ENCODE measurements at places on chromosomes 7 and 10.

DNA sequence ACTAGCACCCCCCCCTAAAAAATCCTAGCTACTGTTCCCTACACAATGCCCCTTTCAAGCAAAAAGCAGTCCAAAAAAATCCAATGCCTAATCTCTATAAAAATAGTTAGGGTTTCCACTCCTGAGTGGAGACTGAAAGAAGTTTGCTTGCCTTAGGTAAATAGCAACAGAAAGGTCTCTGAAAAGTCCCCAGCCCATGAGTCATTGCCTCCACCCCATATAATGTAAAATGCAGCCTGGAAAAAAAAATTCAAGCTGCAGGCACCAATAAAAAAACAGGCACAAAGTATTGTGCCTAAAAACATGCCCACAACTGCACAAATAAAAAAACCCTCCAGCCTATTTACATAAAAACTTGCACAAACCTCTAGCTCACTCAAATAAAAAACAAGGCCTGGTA lies 47.5 kb downstream of the ZNF680 start:
- DNase-seq, result no peak

- DNase-seq, result no peak
These were observed 62.4 kb upstream of the DOCK1 start for GRCh38 chr10:126842836-126843235.

- no peak for DNase-seq
These were observed 36.4 kb downstream of the VCL start for GRCh38 chr10:74034301-74034700.

- no peak for DNase-seq
These were observed 271.6 kb downstream of the GFRA1 start for GRCh38 chr10:116001262-116001857.

DNA sequence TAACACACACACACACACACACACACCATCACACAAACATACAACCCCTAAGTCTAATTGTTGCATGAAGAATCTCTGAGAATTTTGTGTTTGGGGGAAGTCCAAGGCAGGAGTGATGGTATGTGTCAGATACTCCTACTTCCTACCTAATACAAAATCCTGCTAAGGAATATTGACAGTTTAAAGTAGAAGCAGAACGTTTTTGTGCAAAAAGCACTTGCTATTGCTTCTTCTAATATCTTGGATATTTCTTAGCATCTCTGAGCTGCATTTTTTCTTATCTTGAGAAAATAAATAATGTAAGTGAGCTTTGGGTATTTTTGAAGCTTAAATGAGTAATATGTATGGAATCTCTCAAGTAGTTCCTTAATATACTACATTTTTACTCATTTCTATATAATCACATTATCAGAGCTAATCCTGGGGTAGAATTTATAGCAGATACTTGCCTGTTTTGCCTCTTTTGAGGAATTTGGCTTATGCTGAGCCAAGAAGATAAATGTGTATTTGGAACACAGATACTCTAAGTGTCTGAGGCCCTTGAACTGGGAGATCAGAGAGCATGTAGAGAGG lies 212.3 kb downstream of the DKK1 start:
- no peak for DNase-seq

- DNase-seq, result no peak
These were observed 320.4 kb downstream of the GLRX3 start for GRCh38 chr10:130456616-130457015.

DNA sequence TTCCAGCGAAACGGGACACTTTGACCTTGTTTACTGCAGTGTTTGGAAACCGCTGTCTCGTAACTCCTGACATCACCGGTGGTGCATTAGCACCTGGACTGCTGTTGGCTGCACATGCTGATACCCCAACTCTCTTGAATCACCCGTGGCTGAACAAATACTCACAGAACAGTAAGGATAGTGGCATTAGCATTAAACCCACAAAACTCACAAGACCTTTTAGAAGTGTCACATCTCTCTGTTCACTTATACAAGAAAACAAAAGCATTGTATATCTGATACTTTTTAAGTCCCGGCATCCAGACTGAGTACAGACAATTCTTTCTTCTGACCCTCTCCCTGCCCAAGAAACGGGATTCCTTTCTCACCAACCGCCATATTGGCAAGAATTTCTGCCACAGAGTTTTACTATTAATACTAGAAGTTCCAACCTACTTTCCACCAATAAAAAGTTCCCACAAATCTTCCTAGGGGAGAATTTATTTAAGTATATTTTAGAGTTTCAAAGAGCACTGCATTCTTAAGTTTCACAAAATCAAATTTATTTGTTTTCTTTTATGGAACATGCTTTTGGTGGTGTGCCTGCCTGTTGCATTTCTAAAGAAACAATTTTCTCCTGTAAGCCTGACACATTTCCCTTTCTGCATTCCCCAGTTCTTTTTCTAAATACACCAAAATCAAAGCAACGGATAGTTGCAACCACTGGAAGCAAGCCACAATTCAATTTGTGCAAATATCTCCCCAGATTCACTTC lies 208.4 kb upstream of the KLF14 start:
- DNase-seq, result no peak

DNA sequence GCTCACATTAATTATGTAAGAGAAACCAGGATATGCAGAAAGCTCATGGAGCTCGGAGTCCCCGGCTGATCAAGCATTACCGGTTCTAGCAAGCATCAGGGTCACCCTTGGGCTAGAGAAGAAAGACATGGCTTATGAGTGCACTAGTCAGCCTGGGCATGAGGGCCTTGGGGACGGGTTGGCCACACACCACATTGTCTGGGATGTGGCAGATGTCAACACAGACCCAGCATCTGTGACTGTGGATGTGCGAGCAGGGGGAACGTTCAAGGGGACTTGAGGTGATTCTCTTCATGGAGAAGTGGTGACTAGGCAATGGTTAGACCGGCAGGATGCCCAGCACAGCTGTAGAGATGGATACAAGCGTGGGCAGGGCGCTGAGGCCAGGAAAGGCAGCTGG lies 13.7 kb downstream of the ZMIZ2 start:
- DNase-seq, result no peak

DNA sequence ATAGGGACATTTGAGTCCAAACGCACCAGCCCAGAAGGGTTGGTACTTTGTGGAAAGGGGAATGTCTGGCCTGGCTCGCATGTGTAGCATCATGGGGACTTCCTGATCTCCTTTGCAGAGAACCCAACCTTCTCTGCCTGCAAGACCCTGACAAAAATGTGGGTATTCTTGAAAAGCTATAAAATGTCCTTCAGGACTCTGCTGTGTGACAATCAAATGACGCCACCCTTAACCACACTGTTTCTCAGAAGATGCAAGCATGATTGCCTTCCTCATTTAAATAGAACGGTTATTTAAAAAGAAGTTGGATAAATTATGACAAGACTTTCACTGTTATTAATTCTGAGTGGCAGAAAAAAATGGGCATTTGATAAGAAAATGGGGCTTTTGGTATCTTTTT lies 15.1 kb upstream of the GPR15LG start:
- DNase-seq, result no peak

DNA sequence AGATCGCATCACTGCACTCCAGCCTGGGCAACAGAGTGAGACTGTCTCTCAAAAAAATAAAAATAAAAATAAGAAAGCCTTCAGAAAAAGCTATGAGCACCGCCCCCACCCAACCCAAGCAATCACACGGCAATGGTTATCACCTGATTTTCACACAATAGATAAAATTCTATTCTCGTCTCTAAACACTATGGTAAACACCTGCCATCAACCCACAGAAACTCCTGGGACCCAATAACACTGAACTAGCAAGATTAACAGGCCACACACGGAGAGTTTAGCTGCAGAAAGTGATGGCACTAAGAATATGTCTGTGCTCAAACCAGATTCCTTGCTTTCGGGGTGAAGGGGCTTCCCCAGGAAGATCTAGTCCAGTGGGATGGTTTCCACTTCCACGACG lies 173.8 kb downstream of the DIP2C start:
- DNase-seq, result no peak

DNA sequence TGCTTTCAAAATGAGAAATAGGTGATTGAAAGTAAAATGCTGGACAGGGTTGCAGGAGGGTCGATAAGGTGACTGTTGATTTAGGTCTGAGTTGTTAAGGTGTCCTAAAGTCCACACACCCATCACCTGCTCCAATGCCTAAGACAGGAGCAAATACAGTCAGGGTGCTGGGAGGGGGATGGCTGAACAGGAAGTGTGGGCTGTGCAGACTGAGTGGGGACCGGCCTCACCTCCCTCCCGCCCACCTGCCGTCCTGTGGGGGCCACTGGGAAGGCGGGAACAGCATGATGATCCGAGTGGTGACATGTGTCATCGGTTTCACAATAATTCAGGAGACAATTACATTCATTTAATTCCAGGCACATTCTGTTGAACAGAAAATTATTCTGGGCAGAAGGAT lies 260.8 kb downstream of the DNAJB6 start:
- DNase-seq, result no peak

GRCh38 chr10:69092959-69093850 lies 5.3 kb downstream of the SRGN start:
- DNase-seq, result peak; percentile 55

All from activated CD8-positive, alpha-beta memory T cell treated with anti-CD3 and anti-CD28 coated beads for 1 hour (primary cell).